ENCODE measurements at places on chromosomes 6 and 20.

DNA sequence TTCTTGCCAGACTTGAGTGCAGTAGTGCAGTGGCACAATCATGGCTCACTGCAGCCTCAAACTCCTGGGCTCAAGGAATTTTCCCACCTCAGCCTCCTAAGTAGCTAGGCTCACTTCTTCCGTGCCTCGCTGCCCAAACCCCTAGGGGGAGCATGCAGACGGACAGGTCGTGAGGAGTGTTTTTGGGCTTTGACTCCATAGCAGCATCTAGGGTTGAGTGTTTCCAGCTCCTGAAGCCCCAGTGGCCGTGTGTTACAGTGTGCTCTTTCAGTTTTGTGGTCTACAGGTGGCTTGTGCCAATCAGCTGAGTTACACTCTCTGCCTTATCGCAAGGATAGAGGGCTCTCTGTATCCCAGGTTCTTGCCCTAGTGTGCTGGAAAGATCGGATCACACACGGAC lies 33.4 kb downstream of the NCOA3 start:
- no peak for DNase-seq

- no peak for DNase-seq
These were observed 8.9 kb downstream of the VSTM2L start for GRCh38 chr20:37911838-37912281.

DNA sequence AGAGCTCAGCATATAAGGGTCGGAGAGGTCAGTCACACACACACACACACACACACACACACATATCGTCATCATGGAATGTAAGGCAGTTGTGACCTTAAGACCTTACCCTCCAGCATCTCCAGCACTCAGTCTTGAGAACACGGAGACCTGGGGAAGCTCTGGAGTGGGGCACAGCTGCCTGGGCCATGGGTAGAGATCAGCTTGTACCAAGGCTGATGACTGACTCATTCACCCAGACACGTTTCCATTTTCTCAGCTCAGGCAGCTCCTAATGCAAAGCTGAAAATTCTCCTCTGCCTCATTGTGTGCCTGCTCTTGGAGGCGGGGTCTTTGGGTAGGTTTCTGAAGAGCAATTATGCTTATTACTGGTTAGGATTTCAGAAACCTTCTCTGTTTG lies 38.3 kb upstream of the PDYN start:
- DNase-seq: no peak

GRCh38 chr6:166579237-166579850 lies 7.1 kb downstream of the RAMACL start:
- no peak for DNase-seq

DNA sequence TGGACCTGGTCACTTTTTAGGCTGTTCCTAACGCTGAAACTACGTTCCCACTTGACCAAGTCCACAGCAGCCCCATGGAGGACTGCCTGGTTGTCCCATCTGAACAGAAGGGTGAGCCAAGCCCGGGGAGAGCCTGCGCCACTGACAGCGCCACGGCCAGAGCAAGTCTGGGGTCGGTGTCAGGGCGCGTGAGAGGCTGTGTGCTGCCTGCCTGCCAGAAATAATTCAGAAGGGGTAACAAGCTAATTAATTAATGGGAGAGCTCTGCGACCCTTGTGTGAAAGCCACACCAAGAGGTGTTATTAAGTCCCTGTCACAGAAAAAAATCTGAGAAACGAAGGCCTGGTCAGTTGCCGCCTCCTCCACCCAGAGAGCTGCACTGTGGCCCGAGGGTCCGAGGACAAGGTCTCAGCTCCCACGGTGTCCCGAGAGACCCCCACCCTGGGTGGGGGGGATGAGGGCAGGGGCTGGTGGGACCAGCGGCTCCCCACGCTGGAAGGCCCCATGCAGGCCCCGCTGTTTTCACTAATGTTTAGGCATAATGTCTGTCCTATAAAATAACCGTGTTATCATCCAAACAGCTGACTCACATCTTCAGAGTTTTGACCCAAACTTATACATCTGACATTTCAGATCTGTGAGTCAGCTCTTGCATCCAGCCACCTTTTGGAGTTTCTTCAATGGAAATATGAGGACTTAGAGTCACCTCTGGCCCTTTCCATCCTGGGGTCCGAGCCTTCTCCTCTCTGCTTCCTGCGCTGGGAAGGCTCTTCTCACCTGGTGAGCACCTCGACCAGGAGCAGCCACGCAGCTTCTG lies 58.5 kb downstream of the DLL1 start:
- DNase-seq: peak; percentile 3

DNA sequence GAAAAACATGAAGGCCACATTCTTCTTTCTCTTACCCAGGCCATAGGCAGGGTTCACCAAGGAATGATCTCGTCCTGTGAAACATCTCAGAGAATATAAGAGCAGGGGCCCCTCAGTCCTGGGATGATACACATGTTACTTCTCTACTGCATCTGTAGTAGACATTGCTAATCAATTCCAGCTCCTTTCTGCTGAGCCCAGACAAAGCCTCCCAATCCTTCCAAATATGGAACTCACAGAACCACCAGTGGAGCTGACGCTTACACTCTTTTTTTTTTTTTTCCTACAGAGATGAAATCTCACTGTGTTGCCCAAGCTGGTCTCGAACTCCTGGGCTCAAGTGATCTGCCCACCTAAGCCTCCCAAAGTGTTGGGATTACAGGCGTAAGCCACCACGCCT lies 9.1 kb downstream of the SNTA1 start:
- no peak for DNase-seq

Data from AG04450 (cell line).